ENCODE measurements at places on chromosomes 2 and 18. TPM values are rescaled to one million over a fixed set of nuclear protein-coding genes. Genes with fewer than 3 reads are reported as not detected.

ZNF519 gene
- 6.5 TPM for total RNA-seq

TM4SF20 gene
- total RNA-seq: not detected

STAM2 gene
- 34.7 TPM for total RNA-seq

DNA sequence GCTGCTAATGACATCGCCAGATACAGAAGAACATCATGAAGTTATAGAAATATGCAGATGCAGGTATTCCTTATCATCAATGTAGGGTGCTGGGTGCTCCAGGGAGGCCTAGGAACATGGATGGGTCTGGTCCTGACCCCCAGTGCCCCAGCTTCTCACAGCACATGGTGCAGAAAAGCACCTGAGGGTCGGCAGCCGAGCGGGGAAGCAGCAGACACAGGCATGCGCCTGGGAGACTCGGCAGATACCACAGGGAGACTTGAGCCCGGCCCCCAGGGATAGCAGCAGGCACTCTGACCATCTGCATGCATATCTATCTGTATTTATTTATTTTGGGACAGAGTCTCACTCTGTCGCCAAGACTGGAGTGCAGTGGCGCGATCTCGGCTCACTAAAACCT, 43.2 kb downstream of the TMEM18 start:
- H3K36me3 ChIP-seq: peaks cover 2% of the 10 kb centered on the region
- H3K27ac ChIP-seq: no peak overlapping the region
- H3K27me3 ChIP-seq: no peaks in the 10 kb centered on the region
- no peak for DNase-seq
- H3K4me1 ChIP-seq: peaks cover 15% of the 10 kb centered on the region

DNA sequence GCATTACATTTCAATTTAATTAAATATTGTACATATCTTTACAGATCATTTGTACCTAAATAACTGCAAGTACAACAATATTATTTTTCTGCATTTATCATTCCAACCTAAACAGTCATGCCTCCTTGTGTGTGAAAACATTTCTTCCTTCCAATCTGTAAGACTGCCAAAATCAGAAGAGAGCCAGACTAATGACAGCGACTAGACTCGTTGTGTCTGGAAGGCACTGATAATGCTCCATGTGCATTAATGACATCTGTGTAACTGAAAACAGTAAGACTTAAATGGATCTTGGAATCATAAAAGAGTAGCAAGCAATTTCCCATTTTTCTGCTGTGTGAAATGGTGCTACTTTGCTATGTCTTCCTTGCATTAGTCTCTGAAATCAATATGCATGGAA, 278.0 kb upstream of the DSEL start:
- H3K27ac ChIP-seq: no peak overlapping the region
- H3K4me3 ChIP-seq: no peak overlapping the region
- no peak for DNase-seq
- no peaks in the 10 kb centered on the region for H3K27me3 ChIP-seq
- H3K4me1 ChIP-seq: peaks cover 22% of the 10 kb centered on the region

DNA sequence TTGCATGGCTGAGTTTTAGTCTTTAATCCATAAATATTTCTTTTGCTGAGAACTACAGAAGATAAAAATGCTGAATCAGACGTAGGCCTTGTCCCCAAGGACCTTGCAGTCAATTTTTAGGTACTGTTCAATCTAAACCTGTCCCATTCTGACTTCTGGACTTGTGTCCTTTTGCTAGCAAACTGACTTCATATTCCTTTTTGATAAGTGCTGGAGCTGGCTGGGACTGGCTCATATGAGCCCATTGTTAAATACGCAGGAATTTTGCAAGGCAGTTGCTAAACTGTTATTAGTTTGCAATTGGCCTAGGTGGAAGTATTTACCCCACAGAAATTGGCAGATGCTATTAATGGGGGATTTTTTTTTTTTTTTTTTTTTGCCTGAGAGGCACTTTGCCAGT, 941.4 kb downstream of the DCC start:
- no peak overlapping the region for H3K4me3 ChIP-seq
- H3K36me3 ChIP-seq: no peaks in the 10 kb centered on the region
- H3K27me3 ChIP-seq: no peaks in the 10 kb centered on the region
- H3K4me1 ChIP-seq: no peaks in the 10 kb centered on the region
- no peak for DNase-seq

GRCh38 chr2:9206991-9207640, 504 bp downstream of the ASAP2 start:
- no peaks in the 10 kb centered on the region for H3K27me3 ChIP-seq
- peak overlapping the region; percentile 54 for H3K27ac ChIP-seq
- peaks cover 2% of the 10 kb centered on the region for H3K36me3 ChIP-seq
- H3K4me3 ChIP-seq: peak overlapping the region; percentile 70
- H3K4me1 ChIP-seq: peaks cover 51% of the 10 kb centered on the region

GRCh38 chr2:11499081-11499743, 33.3 kb upstream of the E2F6 start:
- peaks cover 20% of the 10 kb centered on the region for H3K4me1 ChIP-seq
- H3K27ac ChIP-seq: no peak overlapping the region
- H3K36me3 ChIP-seq: peaks cover 2% of the 10 kb centered on the region
- DNase-seq: no peak
- H3K27me3 ChIP-seq: peaks cover 8% of the 10 kb centered on the region

DNA sequence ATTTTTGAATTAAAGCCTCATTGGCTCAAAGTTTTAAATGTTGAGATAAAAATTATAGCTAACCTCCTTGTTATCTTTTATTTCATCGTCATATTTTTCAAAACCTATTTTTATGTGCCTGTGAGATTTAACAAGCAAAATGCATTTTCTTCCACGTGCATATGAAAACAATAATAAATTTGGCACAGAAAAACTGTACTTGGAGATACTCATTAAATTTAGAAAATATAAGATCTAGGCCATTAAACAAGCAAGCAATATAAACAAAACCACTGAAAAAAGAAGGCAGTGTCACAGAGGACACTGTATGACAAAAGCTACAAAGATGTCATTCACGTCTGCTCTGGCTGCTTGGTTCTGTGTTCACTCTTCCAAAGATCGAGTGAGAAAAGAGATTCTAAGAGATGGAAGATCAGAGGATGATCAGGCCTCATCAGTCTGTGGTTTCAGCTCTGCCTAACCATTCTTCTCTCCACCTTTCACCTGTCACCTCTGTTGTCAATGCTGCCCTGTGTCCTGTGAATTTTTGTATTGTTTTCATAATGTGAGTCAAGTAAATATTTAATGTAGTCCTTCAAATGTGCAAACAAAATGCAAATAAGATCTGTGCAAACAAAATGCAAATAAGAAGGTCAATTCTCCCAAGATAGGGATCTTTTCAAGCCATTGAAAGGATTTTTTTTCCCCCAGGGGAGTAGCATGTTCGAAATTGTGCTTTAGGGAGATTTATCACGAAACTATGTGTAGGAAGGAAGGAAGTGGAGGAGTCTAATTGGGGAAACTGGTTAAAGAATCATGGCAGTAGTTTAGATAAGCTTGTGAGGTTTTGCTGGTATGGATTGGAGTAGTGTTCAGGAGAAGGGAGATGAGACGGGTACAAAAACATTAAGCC, 138.7 kb upstream of the RBMS1 start:
- no peaks in the 10 kb centered on the region for H3K27me3 ChIP-seq
- peaks cover 2% of the 10 kb centered on the region for H3K36me3 ChIP-seq
- no peak overlapping the region for H3K4me3 ChIP-seq
- peaks cover 23% of the 10 kb centered on the region for H3K4me1 ChIP-seq
- no peak overlapping the region for H3K27ac ChIP-seq

- no peaks in the 10 kb centered on the region for H3K36me3 ChIP-seq
- H3K4me3 ChIP-seq: peak overlapping the region; percentile 43
- H3K4me1 ChIP-seq: peaks cover 57% of the 10 kb centered on the region
- no peaks in the 10 kb centered on the region for H3K27me3 ChIP-seq
- H3K27ac ChIP-seq: peak overlapping the region; percentile 99
These were observed 25.2 kb upstream of the LCLAT1 start for GRCh38 chr2:30421604-30422443.

DNA sequence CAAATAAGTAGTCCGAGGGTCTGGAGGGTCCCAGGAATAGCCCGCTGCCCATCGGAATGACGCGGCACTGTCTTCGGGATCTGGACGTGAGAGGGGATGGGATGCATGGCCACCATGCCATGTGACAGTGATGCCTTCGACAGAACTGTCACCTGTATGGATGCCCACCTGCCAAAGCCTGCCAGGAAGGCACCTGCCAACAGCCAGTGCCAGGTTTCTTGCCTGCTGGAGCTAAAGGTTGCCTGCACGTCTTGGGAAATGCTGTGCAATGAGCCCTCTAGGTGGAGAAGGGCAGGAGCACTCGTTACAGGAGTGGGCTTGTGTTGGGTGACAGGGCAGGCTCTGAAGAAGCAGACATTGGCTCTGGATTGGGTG, 20.5 kb downstream of the GPR35 start:
- no peak overlapping the region for H3K27ac ChIP-seq
- no peak overlapping the region for H3K4me3 ChIP-seq
- H3K27me3 ChIP-seq: peaks cover 50% of the 10 kb centered on the region
- peak; percentile 58 for DNase-seq
- no peaks in the 10 kb centered on the region for H3K4me1 ChIP-seq
- no peaks in the 10 kb centered on the region for H3K36me3 ChIP-seq

DNA sequence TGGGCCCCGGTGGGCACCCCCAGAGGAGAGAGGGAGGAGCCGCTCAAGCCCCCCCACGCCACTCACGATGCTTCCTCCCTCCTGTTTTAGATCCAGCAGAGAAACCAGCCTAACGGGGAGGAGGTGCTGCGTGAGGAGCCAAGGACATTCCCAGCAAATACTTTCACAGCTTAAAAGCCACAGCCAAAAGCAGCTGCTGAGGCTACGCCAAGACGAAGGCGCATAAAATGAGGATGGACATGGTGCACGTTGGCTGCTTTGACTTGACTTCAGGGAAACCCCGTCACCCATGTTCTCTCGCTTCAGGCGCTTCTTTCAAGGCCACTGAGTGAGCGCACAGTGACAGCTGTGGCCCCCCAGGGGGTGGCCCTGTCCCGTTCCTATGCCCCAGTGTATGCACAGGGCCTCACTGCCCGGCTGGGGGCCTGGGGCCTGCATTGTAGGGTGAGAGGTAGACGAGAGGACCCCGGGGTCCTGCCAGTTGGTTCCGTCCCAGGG, 72.1 kb upstream of the PXDN start:
- no peak overlapping the region for H3K4me3 ChIP-seq
- peaks cover 6% of the 10 kb centered on the region for H3K27me3 ChIP-seq
- peak; percentile 90 for DNase-seq
- peak overlapping the region; percentile 93 for H3K27ac ChIP-seq

GRCh38 chr18:59231114-59231513, 11.2 kb downstream of the GRP start:
- H3K36me3 ChIP-seq: no peaks in the 10 kb centered on the region
- H3K27me3 ChIP-seq: peaks cover 56% of the 10 kb centered on the region
- DNase-seq: no peak
- H3K4me1 ChIP-seq: no peaks in the 10 kb centered on the region
- no peak overlapping the region for H3K27ac ChIP-seq
- H3K4me3 ChIP-seq: no peak overlapping the region

- H3K36me3 ChIP-seq: no peaks in the 10 kb centered on the region
- DNase-seq: no peak
- peaks cover 38% of the 10 kb centered on the region for H3K4me1 ChIP-seq
- no peak overlapping the region for H3K27ac ChIP-seq
These were observed 83.1 kb downstream of the UPP2 start for GRCh38 chr2:158184556-158185343.

DNA sequence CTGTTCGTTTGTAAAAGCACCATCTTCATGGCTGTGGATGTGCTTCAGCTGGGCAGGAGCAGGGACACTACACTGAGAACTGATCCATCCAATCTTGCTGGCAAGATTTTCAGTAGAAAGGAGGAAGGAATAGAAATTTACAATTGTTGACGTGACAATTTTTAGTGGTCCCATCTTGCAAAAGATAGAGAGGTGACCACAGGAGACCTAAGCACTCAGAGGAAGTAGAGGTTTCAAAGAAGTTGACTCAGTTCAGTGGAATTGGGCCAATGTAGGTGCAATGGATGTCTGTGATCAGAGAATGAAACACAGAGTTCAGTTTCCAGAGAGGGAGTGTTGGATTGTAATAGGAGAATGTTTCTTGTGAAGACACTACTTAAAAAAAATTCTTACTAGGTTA, 1.4 kb downstream of the UGT1A5 start:
- H3K36me3 ChIP-seq: peaks cover 3% of the 10 kb centered on the region
- peaks cover 6% of the 10 kb centered on the region for H3K27me3 ChIP-seq
- no peak for DNase-seq
- H3K4me1 ChIP-seq: peaks cover 19% of the 10 kb centered on the region
- no peak overlapping the region for H3K27ac ChIP-seq

Measured in chondrocyte (in vitro differentiated cells).